ENCODE measurements at places on chromosomes 7 and 10. TPM values are rescaled to one million over a fixed set of nuclear protein-coding genes. Genes with fewer than 3 reads are reported as not detected.

Gene C7orf33
- not detected for total RNA-seq

Gene FBXO24
- 0.43 TPM for total RNA-seq

Gene SPDYE11
- total RNA-seq, result not detected

Gene MRM2
- total RNA-seq, result 18.4 TPM

Gene DLX6
- total RNA-seq, result not detected

Gene TACR2
- under 0.01 TPM for total RNA-seq

Gene PIK3AP1
- total RNA-seq, result not detected

Gene CCT6A
- total RNA-seq, result 187 TPM

Gene NSUN5
- 14.7 TPM for total RNA-seq

Gene ABLIM1
- total RNA-seq, result 10.0 TPM

Gene GDF2
- not detected for total RNA-seq

Gene OPN1SW
- total RNA-seq, result not detected

Gene LRRC18
- total RNA-seq, result not detected

Gene RBP3
- total RNA-seq, result not detected

Gene IFIT1B
- not detected for total RNA-seq

Gene POM121
- 6.9 TPM for total RNA-seq

Gene LRRN3
- total RNA-seq, result 0.86 TPM

Gene MGMT
- total RNA-seq, result 19.0 TPM

Gene PKD2L1
- total RNA-seq, result not detected

Gene PNLIPRP2
- not detected for total RNA-seq

Gene EVX1
- total RNA-seq, result not detected

Gene UCMA
- not detected for total RNA-seq

Gene ACBD7
- total RNA-seq, result 1.3 TPM

Gene NPC1L1
- not detected for total RNA-seq

Gene SDK1
- 0.43 TPM for total RNA-seq
